ENCODE measurements at places on chromosomes 1 and 21.

GRCh38 chr1:78038071-78038470 lies 7.7 kb upstream of the GIPC2 start:
- H3K27me3 ChIP-seq: no peaks in the 10 kb centered on the region
- H3K4me3 ChIP-seq: no peak overlapping the region
- no peaks in the 10 kb centered on the region for H3K36me3 ChIP-seq
- no peaks in the 10 kb centered on the region for H3K4me1 ChIP-seq
- H3K27ac ChIP-seq: no peak overlapping the region

DNA sequence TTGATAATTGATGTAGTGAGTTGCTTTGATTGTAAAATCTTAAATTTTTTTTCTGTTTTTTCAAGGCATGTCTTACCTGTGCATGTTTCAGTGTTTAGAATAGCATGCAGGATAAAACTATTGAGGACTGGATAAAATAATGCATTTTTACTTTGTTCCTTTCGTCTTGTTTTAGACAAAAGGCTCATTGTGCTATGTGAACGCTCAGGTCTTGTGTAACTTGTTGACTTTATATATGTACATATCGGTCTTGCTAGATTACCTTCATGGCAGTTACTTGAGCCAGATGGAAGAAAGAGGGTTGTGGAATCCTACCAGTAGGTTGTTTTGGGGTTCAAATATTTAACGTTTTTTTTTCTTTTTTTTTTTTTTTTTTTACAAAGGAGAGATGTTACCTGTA lies 7.0 kb downstream of the NFIA start:
- H3K27me3 ChIP-seq: peaks cover 5% of the 10 kb centered on the region
- H3K36me3 ChIP-seq: no peaks in the 10 kb centered on the region
- no peak overlapping the region for H3K4me3 ChIP-seq
- H3K27ac ChIP-seq: no peak overlapping the region
- DNase-seq: no peak

- no peak overlapping the region for H3K27ac ChIP-seq
- DNase-seq: no peak
- H3K27me3 ChIP-seq: no peaks in the 10 kb centered on the region
Observed at GRCh38 chr1:205787287-205787916, 12.1 kb upstream of the RAB29 start.

DNA sequence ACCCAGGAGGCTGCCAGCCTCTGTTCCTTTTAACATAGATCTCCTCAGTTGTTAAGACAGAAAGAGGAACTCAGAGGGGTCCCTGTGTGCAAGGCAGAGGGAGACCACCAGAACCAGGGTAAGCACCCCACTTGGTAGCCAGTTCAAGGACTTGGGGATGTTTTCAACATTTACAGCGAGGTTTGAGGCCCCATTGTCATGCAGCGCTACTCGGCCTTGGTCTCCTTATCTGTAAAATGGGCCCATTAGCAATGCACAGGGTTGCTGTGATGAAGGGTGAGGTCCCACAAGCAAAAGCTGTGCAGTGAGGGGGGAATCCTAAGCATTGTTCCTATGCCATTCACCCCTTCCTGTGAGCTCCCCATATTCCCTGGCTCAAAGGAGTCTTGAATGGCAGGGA lies 4.2 kb downstream of the SIM2 start:
- H3K4me3 ChIP-seq: no peak overlapping the region
- H3K27me3 ChIP-seq: peaks cover 37% of the 10 kb centered on the region
- no peak for DNase-seq
- H3K4me1 ChIP-seq: no peaks in the 10 kb centered on the region
- no peaks in the 10 kb centered on the region for H3K36me3 ChIP-seq
- no peak overlapping the region for H3K27ac ChIP-seq

- H3K36me3 ChIP-seq: no peaks in the 10 kb centered on the region
- H3K27me3 ChIP-seq: peaks cover 6% of the 10 kb centered on the region
- no peak for DNase-seq
- peaks cover 15% of the 10 kb centered on the region for H3K4me1 ChIP-seq
- no peak overlapping the region for H3K27ac ChIP-seq
- no peak overlapping the region for H3K4me3 ChIP-seq
Observed at GRCh38 chr1:23478896-23479665, 4.9 kb downstream of the ASAP3 start.

DNA sequence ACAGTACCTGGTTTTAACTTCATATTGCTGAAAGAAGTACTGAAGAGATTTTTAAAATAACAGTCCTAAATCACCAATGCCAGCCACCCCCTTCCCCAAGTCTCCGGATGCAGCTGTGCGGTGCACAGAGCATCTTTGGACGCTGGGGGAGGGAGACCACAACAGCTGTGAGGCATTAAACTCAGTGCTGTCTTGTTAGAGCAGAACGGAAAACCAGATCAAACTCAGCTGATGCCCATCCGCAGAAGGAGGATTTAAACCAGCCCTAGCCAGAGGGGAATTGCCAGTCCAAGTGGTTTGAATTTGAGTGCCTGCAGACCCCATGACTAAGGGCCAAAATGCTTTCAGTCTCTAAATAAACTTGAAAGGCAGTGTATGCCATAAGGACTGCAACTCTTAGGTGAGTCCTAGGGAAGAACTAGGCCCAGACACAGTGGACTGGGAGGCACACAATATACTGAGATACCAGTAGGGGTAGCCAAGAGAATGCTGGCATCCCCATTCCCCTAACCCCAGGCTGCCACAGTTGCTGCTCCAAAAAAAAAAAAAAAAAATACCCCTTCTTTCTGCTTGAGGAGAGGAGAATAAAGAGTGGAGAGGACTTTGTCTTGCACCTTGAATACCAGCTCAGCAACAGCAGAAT lies 576.2 kb downstream of the NEGR1 start:
- H3K4me3 ChIP-seq: no peak overlapping the region
- H3K4me1 ChIP-seq: no peaks in the 10 kb centered on the region
- H3K27me3 ChIP-seq: no peaks in the 10 kb centered on the region
- no peaks in the 10 kb centered on the region for H3K36me3 ChIP-seq

GRCh38 chr1:88890791-88891317 lies 513 bp downstream of the GTF2B start:
- H3K4me1 ChIP-seq: peaks cover 2% of the 10 kb centered on the region
- H3K27me3 ChIP-seq: no peaks in the 10 kb centered on the region
- no peaks in the 10 kb centered on the region for H3K36me3 ChIP-seq
- H3K4me3 ChIP-seq: peak overlapping the region; percentile 97
- no peak for DNase-seq
- peak overlapping the region; percentile 91 for H3K27ac ChIP-seq

DNA sequence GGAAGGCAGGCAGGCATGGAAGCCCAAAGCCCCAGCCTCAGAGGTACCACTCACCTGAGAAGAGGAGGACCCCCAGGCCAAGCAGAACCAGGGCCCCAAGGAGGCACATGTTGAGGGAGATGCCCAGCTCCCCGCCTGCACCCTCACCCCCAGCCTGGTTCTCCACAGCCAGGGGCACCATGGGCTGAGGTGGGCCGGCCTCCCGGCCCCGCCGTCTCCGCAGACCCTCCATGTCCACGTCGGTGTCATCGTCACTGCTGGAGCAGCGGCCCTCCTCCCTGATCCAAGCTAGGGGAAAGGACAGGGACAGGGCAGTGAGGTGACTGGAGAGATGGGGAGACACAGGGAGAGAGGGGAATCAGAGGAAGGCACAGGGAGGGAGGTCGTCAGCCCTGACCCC lies 7.8 kb downstream of the PBXIP1 start:
- peaks cover 46% of the 10 kb centered on the region for H3K4me1 ChIP-seq
- H3K27me3 ChIP-seq: no peaks in the 10 kb centered on the region
- no peak overlapping the region for H3K27ac ChIP-seq
- H3K4me3 ChIP-seq: no peak overlapping the region

- H3K27me3 ChIP-seq: no peaks in the 10 kb centered on the region
- H3K36me3 ChIP-seq: no peaks in the 10 kb centered on the region
Observed at GRCh38 chr1:33500547-33500946, 28.1 kb downstream of the ZSCAN20 start.

GRCh38 chr1:195789321-195789720 lies 818.9 kb downstream of the KCNT2 start:
- H3K36me3 ChIP-seq: no peaks in the 10 kb centered on the region
- no peak overlapping the region for H3K27ac ChIP-seq

GRCh38 chr21:28104346-28104745 lies 888.3 kb downstream of the LTN1 start:
- no peak overlapping the region for H3K4me3 ChIP-seq
- H3K4me1 ChIP-seq: no peaks in the 10 kb centered on the region
- no peaks in the 10 kb centered on the region for H3K27me3 ChIP-seq
- DNase-seq: no peak
- H3K27ac ChIP-seq: no peak overlapping the region
- H3K36me3 ChIP-seq: no peaks in the 10 kb centered on the region

DNA sequence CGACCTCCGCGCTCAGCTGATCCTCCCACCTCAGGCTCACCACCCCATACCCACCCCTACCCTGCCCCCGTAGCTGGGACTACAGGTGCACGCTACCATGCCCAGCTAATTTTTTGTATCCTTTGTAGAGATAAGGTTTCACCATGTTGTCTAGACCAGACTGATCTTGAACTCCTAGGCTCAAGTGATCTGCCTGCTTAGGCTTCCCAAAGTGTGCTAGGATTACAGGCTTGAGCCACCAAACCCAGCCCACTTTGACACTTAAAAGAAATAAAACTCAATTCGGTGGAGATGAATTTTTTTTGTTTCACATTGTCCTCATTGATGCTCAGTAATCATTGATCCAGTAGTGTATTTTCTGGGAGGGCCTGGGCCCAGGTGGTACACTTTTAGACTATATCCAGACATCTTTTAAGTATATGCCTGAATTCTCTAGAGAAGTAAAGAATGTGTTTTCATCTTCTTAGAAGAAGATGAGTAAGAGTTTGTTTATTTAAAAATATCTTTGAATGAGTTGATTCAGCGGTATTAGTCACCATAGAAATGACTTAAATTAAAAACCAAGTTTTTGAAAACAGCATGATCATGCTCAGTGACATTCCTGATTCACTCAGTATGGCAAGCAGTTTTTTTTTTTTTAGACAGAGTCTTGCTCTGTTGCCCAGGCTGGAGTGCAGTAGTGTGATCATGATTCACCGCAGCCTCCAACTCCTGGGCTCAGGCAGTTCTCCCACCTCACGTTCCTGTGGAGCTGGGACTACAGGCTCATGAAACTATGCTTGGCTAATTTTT lies 57.8 kb downstream of the EPB41 start:
- no peaks in the 10 kb centered on the region for H3K36me3 ChIP-seq
- no peaks in the 10 kb centered on the region for H3K4me1 ChIP-seq
- no peak overlapping the region for H3K4me3 ChIP-seq

- DNase-seq: no peak
- H3K4me1 ChIP-seq: no peaks in the 10 kb centered on the region
- no peak overlapping the region for H3K27ac ChIP-seq
- no peaks in the 10 kb centered on the region for H3K36me3 ChIP-seq
Observed at GRCh38 chr1:188249811-188250210, 1421.1 kb downstream of the PLA2G4A start.

- no peak overlapping the region for H3K27ac ChIP-seq
- H3K4me3 ChIP-seq: no peak overlapping the region
- no peak for DNase-seq
- no peaks in the 10 kb centered on the region for H3K27me3 ChIP-seq
- no peaks in the 10 kb centered on the region for H3K4me1 ChIP-seq
Observed at GRCh38 chr1:66175581-66175980, 358.4 kb upstream of the SGIP1 start.

- H3K27me3 ChIP-seq: no peaks in the 10 kb centered on the region
- DNase-seq: no peak
- H3K4me3 ChIP-seq: no peak overlapping the region
- H3K36me3 ChIP-seq: peaks cover 5% of the 10 kb centered on the region
Observed at GRCh38 chr1:25500694-25501093, 42.7 kb upstream of the LDLRAP1 start.

DNA sequence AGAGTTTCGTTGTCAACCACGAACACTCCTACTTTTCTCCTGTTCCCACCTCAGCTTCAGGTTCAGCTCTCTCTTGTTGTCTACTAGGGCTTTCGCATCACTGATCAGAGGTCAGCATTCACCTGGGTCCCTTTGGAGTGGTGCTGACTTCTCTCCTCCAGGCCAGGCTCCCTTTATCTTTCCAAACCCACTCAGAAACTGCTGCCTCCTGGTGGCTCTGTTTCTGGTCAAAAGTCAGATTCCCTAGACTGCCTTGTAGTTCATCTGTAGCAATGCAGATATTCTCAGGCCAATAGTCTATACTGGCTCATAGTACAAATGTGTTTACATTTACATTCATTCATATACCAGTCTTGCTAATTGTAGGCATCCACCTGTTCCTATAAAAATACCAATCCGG lies 6.4 kb upstream of the ERI3 start:
- H3K27ac ChIP-seq: no peak overlapping the region
- no peaks in the 10 kb centered on the region for H3K27me3 ChIP-seq
- H3K36me3 ChIP-seq: no peaks in the 10 kb centered on the region
- peaks cover 4% of the 10 kb centered on the region for H3K4me1 ChIP-seq

DNA sequence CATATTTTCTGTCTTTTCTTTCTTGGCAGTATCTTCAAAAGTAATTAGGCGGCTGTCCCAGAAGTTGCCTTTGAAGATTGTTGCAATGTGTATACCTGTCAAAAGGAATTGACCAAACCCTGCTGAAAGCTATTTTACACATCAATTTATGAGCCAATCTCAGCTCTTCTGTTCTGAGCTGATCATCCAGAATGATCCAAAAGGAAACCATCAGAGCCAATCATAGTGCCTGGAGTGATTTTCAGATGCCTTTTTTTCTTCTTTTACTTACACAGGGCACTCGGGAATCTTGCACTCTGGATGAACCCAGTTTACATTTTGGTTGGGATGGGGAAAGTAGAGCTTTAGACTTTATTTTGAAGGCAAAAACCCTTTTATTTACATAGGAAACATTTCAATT lies 21.8 kb upstream of the APOBEC4 start:
- no peaks in the 10 kb centered on the region for H3K27me3 ChIP-seq
- no peaks in the 10 kb centered on the region for H3K36me3 ChIP-seq
- no peak for DNase-seq
- H3K4me1 ChIP-seq: no peaks in the 10 kb centered on the region
- H3K4me3 ChIP-seq: no peak overlapping the region

- no peak overlapping the region for H3K4me3 ChIP-seq
- no peaks in the 10 kb centered on the region for H3K36me3 ChIP-seq
- H3K27ac ChIP-seq: no peak overlapping the region
- no peaks in the 10 kb centered on the region for H3K4me1 ChIP-seq
- no peaks in the 10 kb centered on the region for H3K27me3 ChIP-seq
Observed at GRCh38 chr1:237677979-237678378, 212.7 kb downstream of the ZP4 start.

- H3K4me3 ChIP-seq: no peak overlapping the region
- no peaks in the 10 kb centered on the region for H3K27me3 ChIP-seq
- DNase-seq: no peak
- H3K27ac ChIP-seq: no peak overlapping the region
- H3K4me1 ChIP-seq: no peaks in the 10 kb centered on the region
Observed at GRCh38 chr1:7566417-7567375, 204.4 kb upstream of the VAMP3 start.

- H3K27ac ChIP-seq: no peak overlapping the region
- H3K36me3 ChIP-seq: 0 out of 2 replicates have a peak, but pooled peaks cover 2% of the 10 kb centered on the region
- no peak for DNase-seq
- H3K4me1 ChIP-seq: peaks cover 13% of the 10 kb centered on the region
- H3K27me3 ChIP-seq: no peaks in the 10 kb centered on the region
- H3K4me3 ChIP-seq: no peak overlapping the region
Observed at GRCh38 chr1:25439287-25439686, 8.6 kb downstream of the MACO1 start.

DNA sequence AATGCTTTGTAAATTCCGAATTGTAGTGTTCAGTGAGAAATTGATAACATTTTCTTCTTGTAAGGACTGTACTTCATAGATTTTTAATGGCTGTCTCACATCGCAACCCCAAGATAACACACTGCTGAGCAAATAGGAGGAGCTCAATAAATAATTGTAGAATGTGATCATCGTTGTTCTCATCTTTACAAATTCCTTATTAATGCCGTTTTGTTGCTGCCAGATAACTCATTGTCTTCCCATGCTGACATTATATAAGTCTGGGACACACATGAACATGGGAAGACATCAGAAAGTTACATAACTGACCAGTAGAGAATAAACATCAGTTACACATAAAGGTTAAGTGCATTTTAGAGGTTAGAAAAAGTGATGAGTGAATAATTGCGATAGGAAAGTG lies 46.4 kb upstream of the TSPAN2 start:
- H3K27ac ChIP-seq: no peak overlapping the region
- DNase-seq: no peak
- no peaks in the 10 kb centered on the region for H3K36me3 ChIP-seq
- H3K27me3 ChIP-seq: no peaks in the 10 kb centered on the region
- H3K4me3 ChIP-seq: no peak overlapping the region
